ENCODE measurements at places on chromosomes 16 and 17. TPM values are rescaled to one million over a fixed set of nuclear protein-coding genes. Genes with fewer than 3 reads are reported as not detected.

Gene TOM1L2
- total RNA-seq = 27.9 TPM

Gene TMEM231
- total RNA-seq = 4.0 TPM

Gene HS3ST3A1
- 0.07 TPM for total RNA-seq

Gene HOXB5
- 0.54 TPM for total RNA-seq

Gene TBC1D3B
- total RNA-seq = 3.2 TPM

Gene SLC5A11
- not detected for total RNA-seq

Gene KRTAP4-1
- not detected for total RNA-seq

Gene CEP131
- 12.8 TPM for total RNA-seq
